Activated CD8-positive, alpha-beta memory T cell treated with anti-CD3 and anti-CD28 coated beads for 36 hours (primary cell): ENCODE measurements at places on chromosomes 1 and 21. TPM values are rescaled to one million over a fixed set of nuclear protein-coding genes. Genes with fewer than 3 reads are reported as not detected.

PDC gene
- not detected for total RNA-seq

MFSD2A gene
- 23.7 TPM for total RNA-seq

GJB3 gene
- total RNA-seq, result not detected

TEDDM1 gene
- not detected for total RNA-seq

MAP10 gene
- 1.7 TPM for total RNA-seq
